Suprapubic skin (tissue), 4 donors: ENCODE measurements at places on chromosomes 5 and 9. TPM values are rescaled to one million over a fixed set of nuclear protein-coding genes. Genes with fewer than 3 reads are reported as not detected.
A peak's percentile ranks its signal among the peaks of the same experiment; 100 is the strongest.

KIAA0825 gene
- total RNA-seq = 4.4 TPM

DNA sequence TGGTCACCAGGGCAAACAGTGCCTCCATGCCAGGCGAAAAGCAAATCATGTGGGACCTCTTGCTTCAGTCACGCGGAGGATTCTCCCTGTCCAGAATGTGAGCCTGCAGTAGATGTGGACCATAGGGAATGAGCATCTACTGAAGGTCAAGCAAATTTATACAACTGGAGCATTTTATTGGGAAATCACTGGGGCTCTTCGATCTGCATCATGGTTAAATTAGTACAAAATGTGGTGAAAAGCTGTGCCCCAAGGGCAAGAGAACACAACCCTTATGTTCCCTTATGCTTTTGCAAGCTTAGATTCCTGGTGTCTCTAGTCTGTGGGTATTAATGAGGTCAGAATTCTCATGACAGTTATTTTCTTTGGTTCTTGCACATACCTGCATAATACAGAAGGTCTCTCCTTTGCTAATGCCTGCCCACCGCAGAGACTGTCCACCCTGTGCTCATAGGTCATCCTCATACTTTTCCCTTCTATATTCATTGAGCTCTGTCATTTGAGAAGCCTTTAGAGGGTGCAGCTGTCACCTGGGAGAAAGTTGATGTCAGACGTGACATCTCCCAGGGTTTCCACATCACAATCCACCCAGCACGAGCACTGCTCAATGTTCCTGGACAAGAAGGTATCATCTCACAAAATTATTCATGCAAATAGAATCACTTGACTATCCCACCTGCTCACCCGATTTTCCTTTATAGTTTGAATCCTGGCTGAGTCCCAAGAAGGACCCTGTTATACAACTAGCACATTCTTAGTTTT is 111.7 kb downstream of the NXNL2 start:
- DNase-seq = no peak

GNA14 gene
- total RNA-seq = 0.45 TPM

PDLIM4 gene
- 128 TPM for total RNA-seq

- DNase-seq = no peak
Measured at GRCh38 chr5:149816661-149817060, 86.6 kb downstream of the PPARGC1B start.

GRCh38 chr5:79821-80220 is 12.1 kb upstream of the PLEKHG4B start:
- DNase-seq = no peak

FABP6 gene
- 2.5 TPM for total RNA-seq

- no peak for DNase-seq
Measured at GRCh38 chr5:133807348-133807747, 161.1 kb downstream of the C5orf15 start.

DNA sequence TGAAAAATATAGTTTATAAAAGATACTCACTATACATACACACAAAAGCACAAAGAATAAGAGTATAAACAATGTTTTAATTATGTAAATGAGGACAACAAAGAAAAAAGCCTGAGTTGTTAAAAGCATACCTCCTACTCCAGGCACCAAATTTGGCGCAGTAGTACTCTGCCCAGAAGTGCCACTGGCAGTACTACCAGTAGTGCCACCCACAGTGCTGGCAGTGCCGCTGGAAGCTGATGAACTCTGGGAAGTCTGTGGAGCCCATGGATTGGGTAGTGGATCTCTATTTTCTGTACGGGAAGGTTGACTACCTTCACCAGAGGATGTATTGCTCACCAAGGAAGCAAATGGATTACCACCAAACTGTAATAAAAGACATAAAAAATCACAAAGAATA is 30.2 kb downstream of the UBQLN1 start:
- no peak for DNase-seq

- DNase-seq = no peak
Measured at GRCh38 chr5:109705596-109705995, 15.9 kb downstream of the MAN2A1 start.

KIF12 gene
- 1.4 TPM for total RNA-seq

GRCh38 chr5:33338336-33339110 is 102.2 kb upstream of the TARS1 start:
- DNase-seq = no peak

JAKMIP2 gene
- total RNA-seq = not detected

PCDHGA4 gene
- total RNA-seq = 3.5 TPM

GRCh38 chr9:73426269-73426668 is 274.6 kb downstream of the ANXA1 start:
- no peak for DNase-seq

DNA sequence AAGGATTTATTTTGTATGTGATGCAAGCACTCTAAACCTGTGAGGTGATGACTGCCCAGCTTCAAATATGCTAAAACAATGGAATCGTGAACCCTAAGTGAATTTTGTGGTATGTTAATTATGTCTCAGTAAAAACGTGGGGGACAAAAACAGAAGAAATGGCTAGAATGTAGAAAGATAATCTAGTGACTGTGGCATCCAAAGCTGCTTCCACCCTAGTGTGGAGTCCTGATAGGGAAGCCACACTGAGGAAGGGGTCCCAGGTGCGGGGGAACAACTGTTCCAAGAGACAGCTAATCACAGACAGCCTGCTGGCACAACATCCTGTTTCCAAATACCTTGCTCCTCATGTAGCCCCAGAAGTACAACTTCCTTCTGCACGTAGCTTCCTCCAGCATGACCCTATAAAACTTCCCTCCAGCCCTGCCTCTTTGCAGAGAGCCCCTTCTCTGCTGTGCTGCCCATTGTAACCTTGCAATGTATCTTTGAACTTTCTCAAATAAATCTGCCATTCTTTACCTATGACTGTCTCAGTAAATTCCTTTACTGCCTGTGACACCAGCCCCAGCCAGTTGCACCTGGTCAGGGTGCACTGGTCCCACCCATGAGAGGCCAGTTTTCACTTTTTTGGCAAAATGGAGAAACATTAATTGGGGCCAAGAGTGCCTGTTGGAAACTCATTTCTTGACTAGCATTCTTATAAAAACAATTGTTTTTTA is 4.9 kb downstream of the GMCL2 start:
- peak; percentile 37 for DNase-seq

- peak; percentile 80 for DNase-seq
Measured at GRCh38 chr9:13279284-13280141, at the start of gene MPDZ. Gene MPDZ (minus strand): TSS chr9:13279692. CDS start chr9:13250315, 29,377 bp downstream.

C5orf63 gene
- 1.8 TPM for total RNA-seq

PRUNE2 gene
- 7.2 TPM for total RNA-seq

- DNase-seq = peak; percentile 41
Measured at GRCh38 chr9:113636165-113636564, 172.6 kb downstream of the RGS3 start.

C5orf52 gene
- not detected for total RNA-seq

- DNase-seq = no peak
Measured at GRCh38 chr5:124742983-124743601, 3.3 kb downstream of the ZNF608 start.

DNA sequence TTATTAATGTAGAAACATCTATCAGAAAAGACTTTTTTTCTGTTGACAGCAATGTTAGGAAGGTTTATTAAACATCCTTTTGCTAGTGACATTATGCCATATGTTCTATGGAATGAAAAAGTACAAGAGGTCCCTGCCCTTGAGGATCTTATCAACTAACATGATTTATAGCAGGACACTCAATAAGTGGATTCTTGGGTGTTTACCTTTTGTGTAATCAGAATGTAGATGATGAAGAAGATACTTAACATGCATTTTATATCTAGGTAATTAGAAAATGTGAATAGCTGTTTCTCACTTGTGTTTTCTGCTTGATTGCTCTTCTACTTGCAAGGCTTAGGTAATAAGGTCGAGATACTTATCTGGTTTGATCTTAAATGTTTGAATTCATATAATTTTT is 4.9 kb downstream of the HMGCR start:
- DNase-seq = no peak

- DNase-seq = no peak
Measured at GRCh38 chr9:12695474-12695873, 2.3 kb downstream of the TYRP1 start.

DNA sequence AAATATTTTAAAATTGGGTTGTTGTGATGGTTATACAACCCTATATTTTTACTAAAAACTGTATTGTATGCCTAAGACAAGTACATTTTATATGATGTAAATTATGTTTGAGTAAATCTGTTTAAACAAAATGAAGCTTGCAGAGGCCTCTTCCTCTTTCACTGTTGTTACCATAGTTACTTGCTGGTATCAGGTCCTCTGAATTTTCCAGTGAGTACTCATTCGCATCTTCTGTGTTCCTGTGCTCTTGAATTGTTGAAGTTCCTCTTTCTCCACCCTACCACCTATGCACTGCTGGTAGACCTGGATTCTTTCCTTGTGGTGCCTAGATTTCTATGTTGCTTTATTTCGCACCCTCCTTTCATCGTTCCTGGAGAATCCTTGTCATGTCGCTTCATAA is 938.5 kb upstream of the ACO1 start:
- DNase-seq = no peak

DNA sequence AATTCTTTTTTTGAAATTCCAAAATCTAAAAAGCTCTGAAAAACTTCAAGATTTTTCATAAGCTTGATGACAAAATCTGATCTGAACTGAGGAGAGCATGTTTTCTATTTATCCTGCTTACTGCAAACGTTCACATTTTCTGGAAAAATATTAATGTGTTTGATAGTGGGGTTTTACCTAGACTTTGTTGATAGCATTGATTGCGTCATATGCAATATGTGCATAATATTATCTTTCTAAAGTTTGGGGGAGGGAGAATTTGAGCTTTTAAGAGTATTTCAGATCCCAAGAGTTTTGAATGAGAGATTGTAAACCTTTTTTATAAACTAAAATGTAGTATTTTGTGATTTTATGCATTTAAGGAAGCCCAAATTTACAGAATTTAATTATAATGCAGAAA is 62.8 kb upstream of the CDH6 start:
- DNase-seq = no peak

MEIKIN gene
- not detected for total RNA-seq

GHR gene
- 20.9 TPM for total RNA-seq

ISL1 gene
- 1.6 TPM for total RNA-seq

MZB1 gene
- total RNA-seq = not detected

GRCh38 chr9:104745852-104746251 is 1.6 kb upstream of the NIPSNAP3A start:
- DNase-seq = no peak

GAS1 gene
- total RNA-seq = 35.2 TPM

- DNase-seq = no peak
Measured at GRCh38 chr5:173493846-173494245, 122.6 kb downstream of the BOD1 start.

GRCh38 chr5:79508354-79508753 is 5.6 kb downstream of the HOMER1 start:
- DNase-seq = no peak

TEK gene
- 2.0 TPM for total RNA-seq

GRCh38 chr5:42927730-42928129 is 112.4 kb downstream of the ANXA2R start:
- no peak for DNase-seq

CDH18 gene
- 0.76 TPM for total RNA-seq

DNA sequence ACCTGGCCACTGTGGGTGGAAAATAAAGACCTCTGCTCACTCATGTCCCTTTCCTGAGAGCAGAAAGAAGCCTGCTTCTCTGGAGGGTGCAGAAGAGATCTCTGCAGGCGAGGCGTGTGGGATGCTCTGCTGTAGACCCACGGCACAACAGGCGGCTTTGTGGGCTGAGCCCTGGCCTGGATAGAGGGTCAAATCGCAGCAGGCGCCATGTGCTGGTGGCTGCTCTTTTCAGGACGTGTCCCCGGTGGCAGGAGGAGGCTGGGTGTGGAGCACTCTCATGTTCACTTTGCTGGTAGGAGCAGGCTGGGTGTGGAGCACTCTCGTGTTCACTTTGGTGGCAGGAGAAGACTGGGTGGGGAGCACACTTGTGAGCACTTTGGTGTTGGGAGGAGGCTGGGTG is 35.1 kb downstream of the IRX4 start:
- DNase-seq = no peak

- DNase-seq = peak; percentile 92
Measured at GRCh38 chr9:137454145-137454596, 5.0 kb downstream of the NSMF start.

GRCh38 chr5:72698481-72698880 is 118.0 kb upstream of the TNPO1 start:
- DNase-seq = no peak

SKP1 gene
- 191 TPM for total RNA-seq

- DNase-seq = no peak
Measured at GRCh38 chr9:120018037-120018436, 561.9 kb downstream of the CDK5RAP2 start.

MYORG gene
- total RNA-seq = 8.3 TPM

GRCh38 chr9:27329291-27329690 is 32.3 kb upstream of the EQTN start:
- no peak for DNase-seq

- DNase-seq = no peak
Measured at GRCh38 chr5:123701511-123702200, 189.7 kb downstream of the CSNK1G3 start.

DNA sequence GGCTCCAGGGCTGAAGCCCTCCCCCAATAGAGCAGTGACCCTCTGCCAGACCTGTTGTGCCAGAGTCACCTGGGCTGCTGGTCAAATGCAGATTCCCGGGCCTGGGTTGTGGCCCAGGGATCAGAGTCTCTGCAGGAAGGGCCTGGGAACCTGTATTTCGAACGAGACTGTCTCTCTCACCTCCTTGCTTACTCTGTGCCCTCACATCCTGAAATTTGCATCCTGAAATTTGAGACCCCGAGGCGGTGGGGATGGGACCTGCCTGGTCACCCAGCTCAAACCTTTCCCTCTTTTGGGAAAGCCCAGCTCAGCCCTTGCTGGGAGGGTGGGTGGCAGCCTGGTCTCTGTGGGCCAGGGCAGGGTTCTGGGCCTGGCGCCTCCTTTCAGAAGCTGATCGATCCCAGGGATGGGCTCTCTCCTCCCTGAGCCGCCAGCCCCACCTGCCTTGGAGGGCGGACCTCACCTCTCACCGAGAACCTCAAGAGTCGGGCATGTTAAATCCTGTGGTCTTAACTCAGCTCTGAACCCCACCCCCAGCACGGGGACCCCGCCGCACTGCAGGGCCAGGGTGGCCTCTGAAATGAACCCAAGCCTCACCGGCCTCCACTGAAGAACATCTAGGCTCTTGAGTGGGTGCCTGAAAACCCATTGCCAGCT is 44.0 kb upstream of the IER5L start:
- DNase-seq = no peak

- no peak for DNase-seq
Measured at GRCh38 chr9:6973762-6974161, 216.0 kb downstream of the KDM4C start.

DNA sequence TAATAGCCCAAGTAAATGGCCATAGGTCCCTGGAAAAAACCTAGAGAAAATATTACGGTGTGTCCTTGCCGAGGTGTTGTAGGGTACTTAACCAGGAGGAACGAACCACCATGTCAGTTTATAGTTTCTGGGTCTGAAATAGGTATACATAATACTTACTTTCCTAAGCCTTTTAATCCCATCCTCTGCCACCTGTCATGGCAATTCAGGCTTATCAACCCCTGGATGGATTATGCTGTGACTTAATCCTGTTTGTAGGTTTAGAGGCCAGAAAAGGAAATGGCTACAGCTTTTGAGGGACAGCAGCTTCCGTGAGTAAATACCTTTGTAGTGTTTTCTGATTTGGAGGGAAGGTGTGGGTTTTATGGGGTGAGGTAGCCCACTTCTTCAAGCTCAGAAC is 89.1 kb upstream of the PTPRD start:
- no peak for DNase-seq

- no peak for DNase-seq
Measured at GRCh38 chr5:14594378-14595074, 12.9 kb downstream of the OTULINL start.

GRCh38 chr5:110880413-110880812 is 141.6 kb downstream of the SLC25A46 start:
- DNase-seq = no peak

NIM1K gene
- 0.45 TPM for total RNA-seq

CNTNAP3B gene
- total RNA-seq = 33.0 TPM

PCDHB10 gene
- total RNA-seq = 1.2 TPM
